NCI-H2107 (cell line): ENCODE measurements at places on chromosomes 4 and X.

- no peak for DNase-seq
These were observed 23.9 kb downstream of the SRD5A3 start for GRCh38 chr4:55369968-55370367.

DNA sequence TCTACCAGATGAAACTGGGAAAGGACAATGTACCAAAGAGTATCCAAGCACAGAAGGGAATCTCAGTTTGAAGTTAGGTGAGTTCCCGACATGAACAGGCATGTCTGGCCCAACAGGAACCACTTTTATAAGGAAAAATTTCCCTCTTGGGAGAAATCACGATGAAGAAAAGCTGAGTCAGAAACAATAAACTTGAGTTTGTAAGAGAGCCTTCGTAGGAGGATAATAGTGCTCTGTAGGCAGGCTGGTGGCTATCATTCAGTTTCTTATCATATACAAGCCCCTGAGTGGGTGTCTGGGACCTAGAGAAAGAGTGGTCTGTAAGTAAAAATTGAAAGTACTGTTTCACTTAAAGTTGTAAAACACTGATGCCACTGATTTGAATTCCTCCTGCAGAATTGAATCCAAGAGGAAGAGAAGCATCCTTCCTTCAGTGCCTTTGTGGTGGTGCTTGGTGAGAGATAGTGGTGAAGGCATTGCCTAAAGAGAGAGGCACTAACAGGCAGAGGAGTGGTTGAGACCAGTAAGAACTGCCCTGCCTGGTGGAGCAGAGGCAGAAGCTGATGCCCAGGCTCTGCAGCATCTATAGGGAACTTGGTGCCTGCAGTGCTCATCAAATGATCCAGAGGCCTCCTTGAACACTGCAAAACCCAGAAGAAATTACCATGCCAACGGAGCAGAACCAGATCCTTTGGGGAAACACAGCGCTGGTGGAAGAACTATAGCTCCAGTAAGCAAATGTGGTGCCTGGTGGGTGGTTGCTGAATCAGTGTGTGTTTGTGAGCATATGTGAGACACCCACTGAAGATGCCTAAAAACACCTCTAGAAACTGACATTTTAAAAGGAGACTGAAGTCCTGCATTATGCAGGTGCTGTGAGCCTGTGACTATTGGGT, 31.7 kb upstream of the METAP1 start:
- DNase-seq, result no peak

GRCh38 chr4:86927843-86928395, 6.9 kb upstream of the AFF1 start:
- DNase-seq, result no peak

- no peak for DNase-seq
These were observed 443.9 kb downstream of the INPP4B start for GRCh38 chr4:142402156-142402555.

DNA sequence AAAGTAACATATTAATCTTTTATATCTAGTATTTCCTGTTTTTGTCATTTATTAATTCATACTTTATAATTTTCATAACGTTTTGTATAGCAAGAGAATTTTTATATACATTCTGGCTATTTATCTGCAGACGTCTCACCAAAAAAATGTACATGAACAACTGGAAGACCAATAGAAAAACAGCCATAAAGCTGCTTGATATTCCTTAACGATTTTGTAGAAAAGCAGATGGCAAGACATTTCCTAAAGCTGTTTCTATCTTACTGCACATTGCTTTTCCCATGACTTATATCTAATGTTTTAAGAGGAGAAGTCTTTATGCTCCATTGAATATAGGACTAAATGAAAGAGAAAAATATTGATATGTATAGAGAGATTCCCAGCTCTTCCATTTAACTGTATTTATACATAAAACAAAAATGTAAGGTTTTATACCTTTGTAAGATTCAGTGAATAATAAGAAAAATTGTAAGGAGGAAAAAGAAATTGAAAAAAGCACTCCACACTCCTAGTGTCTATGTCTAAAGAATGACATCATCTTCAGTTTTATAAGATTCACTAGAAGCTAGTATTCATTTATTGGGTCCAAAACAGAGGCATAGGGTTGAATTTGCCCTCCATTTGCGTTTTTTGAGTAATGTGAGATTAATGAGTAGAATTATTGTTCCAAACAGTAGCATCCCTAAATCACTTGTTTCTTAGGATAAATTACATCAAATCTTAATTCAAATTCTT, 248.5 kb downstream of the PPP3CA start:
- no peak for DNase-seq

DNA sequence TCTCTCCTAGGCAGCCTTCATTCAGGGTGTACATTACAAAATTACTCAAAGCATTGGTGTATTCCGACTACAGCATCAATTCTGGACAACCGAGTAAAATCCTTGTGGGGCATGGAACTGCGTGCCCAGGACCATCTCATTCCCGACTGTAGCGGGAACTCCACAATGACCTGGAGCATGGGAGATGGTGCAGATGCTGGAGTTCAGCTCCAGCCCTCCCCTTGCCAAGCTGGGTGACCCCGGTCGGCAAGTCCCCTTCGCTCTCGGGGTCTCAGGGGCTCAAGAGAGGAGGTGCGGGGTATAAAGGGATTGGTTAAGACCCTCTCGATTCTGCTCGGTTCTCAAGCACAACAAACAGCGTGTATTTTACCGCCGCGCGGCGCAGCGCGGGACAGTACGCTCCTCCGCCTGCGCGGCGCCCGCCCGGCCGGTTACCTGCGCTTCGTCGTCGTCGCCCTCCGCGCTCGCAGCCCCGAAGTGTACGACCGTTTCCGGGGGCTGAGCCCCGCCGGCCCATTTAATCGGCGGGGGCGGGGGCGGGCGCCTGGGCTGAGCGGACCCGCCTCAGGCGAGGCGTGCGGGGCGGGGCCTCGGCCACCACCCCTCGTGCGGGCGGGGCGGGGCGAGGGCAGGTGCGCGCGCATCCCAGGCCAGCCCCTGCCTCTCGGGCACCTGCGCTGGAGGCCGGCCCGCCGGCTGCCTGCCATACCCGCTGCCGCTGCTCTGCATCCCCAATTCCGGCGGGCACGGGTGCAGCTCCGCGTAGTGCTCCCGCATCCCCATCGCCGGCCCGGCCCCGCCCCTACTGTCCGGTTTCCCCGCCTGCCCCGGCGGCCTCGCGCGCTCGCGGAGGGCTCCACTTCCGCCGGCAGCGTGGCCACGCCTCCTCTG, at the start of gene G6PD:
G6PD (minus strand) TSS at position 493 of the 891 bp plus-strand sequence. CDS start 691 bp downstream, outside the sequence.
- DNase-seq, result peak; percentile 79

DNA sequence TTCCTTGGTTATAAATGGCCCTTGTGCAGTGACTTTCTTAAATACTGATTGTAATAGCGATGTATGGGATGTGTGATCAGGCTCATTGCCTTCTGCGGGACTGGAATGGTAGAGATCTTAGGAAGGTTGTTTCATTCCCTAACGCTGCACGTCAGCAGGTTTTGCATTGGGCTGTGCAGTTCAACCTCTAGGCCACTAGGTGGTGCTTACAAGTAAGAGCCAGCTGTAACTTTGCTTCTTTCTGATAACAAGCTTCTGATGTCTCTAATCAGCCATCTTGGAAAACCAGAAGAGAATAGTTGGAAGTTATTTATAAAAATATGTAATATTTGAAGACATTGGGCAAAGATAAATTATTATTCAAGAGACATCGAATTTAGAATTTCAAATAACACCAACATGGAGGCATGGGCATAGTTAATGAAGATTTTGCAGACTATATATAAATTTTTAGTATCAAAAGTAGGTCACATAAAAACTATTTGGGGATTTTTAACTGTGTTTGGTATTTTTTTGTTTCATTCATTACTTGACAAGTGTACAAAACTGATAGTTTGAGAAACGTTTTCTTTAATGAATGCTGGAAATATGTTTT, 339.7 kb upstream of the PCDH7 start:
- DNase-seq, result no peak

- DNase-seq, result no peak
These were observed 4.1 kb downstream of the ZNF185 start for GRCh38 chrX:152901816-152902501.

DNA sequence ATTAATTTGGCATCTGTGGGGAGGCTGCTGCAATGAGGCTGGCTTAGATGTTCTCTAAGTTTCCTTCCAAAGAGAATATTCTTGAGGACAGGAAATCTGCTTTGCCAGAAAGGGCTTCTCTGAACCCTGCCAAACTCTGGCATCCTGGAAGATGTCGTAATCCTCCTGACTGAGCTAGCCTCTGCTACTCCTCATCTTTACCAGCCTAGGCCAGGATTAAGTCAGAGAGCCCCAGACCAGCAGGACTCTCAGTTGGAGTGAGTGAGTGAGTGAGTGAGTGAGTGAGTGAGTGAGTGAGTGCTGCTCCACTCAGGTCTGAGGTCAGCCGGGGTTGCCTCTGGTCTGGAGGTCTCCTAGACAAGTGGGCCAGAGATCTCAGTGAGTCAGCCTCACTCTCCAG, 104.9 kb upstream of the SOD3 start:
- DNase-seq, result no peak

DNA sequence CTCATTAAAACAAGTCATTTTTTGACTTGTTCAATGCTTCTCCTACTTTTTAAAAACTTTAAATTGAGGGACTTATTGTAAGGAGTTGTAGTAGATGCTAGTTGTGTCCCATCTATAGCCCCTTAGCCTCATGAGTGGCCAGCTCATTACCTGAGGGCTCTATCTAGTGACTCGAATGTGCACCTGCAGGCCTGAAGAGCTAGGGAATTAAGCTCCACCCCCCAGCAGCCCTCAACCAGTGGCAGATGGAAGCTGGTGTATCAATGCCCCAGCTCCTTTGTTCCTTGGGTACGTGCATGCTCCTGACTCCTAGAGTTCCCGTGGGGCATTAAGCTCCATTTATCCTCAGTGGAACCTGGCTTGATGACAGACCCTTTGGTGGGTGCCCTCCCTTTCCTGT, 146.7 kb upstream of the FAM9B start:
- no peak for DNase-seq

- DNase-seq, result no peak
These were observed 214.0 kb upstream of the LEF1 start for GRCh38 chr4:108382751-108383150.

DNA sequence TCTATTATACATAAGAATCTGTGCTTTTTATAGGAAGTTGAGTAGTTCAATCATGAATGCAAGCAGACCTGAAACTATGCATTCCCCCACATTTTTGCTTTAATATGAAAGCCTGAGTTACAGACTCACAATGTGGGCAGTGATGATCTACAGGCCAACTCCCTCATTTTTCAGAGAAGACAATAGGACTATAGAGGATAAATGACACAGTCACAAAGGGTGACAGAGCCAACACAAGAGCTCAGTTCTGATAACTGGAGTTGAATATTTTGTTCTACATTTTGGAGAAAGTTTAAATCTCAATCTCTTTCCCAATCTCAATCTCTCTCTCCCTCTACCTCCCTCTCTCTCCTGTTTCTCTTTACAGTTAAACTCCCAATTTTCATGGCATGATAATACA, 27.0 kb downstream of the MBNL3 start:
- DNase-seq, result no peak

GRCh38 chr4:106707776-106708463, 328.2 kb downstream of the DKK2 start:
- DNase-seq, result no peak

GRCh38 chr4:165203541-165204461, 3.6 kb upstream of the KLHL2 start:
- no peak for DNase-seq
